ENCODE measurements at places on chromosomes 13 and 19. TPM values are rescaled to one million over a fixed set of nuclear protein-coding genes. Genes with fewer than 3 reads are reported as not detected.

Gene CNN1
- polyA plus RNA-seq = 0.03 TPM

Gene NLRP5
- polyA plus RNA-seq = not detected

Gene SHISA7
- polyA plus RNA-seq = not detected

Gene KIRREL2
- 0.02 TPM for polyA plus RNA-seq

DNA sequence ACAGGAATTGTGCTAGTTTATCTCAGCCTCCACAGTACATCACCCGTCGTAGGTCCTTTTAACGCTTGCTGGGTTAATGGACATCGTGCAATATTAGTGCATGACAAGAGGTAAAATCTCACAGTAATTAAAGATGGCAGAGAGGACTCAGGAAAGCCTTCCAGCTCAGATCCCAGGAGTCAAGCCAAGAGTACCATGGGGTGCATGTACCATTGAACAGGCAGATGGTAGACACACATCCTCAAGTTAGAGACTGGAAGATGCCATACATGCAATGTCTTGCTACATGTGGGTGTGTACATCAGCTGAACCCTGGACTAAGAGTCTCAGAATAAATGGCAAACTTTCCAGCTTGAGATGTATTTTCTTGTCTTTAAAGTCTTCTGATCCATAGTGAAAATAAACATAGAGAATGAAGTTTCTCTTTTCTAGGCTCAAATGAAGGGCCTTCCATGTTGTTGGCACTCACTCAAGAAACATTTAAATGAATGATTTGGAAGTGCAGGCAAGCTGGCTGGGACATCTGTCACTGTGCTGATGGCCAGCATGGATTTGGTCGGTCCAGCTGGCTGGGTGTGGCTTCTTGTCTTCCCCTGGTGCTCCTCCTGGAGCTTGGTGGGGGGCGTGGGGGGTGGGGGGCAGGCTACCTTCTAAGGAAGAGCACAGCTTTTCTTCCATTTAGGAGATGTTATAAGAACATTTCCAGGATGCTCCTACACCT, 290.9 kb upstream of the MAB21L1 start:
- no peak for DNase-seq

- DNase-seq = peak; percentile 63
These were observed 127.0 kb downstream of the IER2 start for GRCh38 chr19:13277104-13277809.

Gene AP1M2
- 113 TPM for polyA plus RNA-seq

DNA sequence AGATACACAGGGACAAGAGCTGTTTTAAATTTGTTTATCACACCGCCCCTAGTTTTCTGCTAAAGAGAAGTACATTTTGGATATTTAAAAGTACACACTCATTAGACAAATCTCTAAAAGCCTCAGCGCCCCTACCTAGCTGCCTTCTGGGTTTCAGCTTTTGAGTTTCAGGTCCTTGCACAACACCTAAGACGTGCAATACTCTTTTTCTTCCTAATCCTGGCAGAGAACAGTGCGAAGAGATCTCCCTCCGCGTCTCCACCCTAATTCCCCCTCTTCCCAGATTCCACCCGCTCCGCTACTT, 421 bp upstream of the KLF5 start:
- no peak for DNase-seq

GRCh38 chr13:34990399-34991214, 48.5 kb downstream of the NBEA start:
- no peak for DNase-seq

All from mammary epithelial cell (primary cell).